CD4-positive, alpha-beta T cell treated with Interleukin-17A for 4 hours (primary cell): ENCODE measurements at places on chromosomes 7 and 10.

- DNase-seq: no peak
Observed at GRCh38 chr7:111730476-111731300, 168.4 kb upstream of the IMMP2L start.

DNA sequence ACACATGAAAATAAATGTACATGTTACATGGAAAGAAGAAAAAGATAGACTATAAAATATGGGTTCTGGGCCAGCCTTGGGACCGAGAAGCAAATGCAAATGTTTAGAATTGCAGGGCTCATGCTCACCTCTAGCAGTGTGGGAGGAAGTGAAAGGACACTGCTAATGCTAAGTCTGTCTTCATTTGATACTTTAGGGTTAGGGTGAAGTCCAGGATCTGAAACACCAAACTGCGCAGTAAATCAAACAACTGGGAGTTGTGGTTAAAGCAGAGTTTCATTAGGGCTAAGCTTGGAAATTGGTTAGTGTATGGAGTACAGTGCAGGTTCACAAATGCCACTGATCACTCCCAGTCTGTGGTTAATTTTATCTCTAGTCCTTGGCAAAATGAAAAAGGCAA is 73.2 kb upstream of the PDK4 start:
- no peak for DNase-seq

- DNase-seq: no peak
Observed at GRCh38 chr10:117370205-117370604, 5.0 kb downstream of the PDZD8 start.

GRCh38 chr10:59847326-59847725 is 59.0 kb downstream of the CCDC6 start:
- DNase-seq: no peak

GRCh38 chr7:135508883-135509588 is 866 bp downstream of the CNOT4 start:
- peak; percentile 21 for DNase-seq

DNA sequence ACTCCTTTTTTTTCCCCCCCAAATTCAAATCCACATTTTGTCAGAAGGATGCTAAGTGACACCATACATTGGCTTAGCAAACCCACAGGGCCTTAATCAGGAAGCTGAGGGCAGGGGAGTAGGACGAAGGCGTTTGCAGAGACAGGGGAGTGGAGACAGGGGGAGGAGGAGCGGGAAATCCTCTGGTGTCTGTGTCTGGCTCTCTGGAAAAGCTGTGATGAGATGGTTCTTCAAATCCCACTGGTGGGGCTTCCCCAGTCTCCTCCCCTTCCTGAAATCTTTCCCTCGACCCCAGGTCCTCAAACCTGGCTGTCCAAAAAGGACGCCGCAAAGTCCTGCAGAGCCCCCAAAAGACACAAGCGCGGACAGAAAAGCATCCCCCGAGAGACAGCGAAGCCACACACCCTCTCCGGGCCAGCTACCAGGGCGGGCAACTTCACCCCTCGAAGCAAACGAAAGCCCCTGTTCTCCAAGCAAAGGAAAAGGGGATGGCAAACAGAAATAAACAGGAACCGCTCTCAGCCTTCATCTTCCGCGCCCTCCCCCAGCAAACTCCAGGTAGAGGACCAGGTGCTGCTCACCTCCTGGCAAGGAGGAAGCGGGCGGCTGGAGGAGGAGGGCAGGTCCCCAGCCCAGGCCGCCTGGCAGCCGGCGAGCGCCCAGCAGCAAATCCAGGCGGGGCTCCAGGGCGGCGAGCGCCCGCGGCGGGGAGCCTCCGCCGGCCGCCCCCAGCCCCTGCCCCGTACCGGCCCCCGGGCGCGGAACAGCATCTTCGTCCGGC is 520 bp downstream of the ELAPOR2 start:
- peak; percentile 49 for DNase-seq

DNA sequence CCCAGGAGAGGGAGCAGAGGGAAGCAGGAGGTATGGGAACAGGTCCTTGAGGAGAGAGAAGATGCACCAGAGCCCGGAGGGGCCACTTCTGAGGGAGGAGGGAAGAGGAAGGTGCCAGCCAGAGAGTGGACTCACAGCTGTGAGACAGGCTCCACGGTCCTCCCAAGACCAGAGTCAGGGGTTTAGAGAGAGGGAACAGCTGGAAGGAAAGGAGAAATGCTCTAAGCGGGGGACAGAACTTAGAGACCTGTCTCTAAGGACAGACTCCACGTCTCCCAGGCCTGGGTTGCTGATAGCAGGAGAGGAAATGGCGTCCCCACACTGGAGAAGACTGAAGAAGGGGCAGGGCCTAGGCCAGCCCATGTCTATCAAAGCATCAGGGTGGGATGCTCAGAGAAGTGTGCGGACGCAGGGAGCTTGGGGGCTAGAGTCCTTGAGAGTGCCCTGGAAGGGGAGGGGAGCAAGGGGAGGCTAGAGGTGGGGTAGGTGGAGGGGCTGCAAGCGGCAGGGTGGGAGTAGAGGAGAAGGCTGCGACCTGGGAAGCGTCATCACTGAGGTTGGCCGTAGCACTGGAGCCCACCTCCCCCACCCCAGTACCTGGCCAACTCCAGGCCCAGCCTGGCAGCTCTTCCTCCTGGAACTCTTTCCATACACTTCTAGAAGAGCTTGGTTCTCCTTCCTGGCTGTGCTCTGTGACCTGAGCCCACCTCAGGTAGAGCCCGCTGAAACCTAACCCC is 25.6 kb upstream of the GRID1 start:
- no peak for DNase-seq

- peak; percentile 14 for DNase-seq
Observed at GRCh38 chr10:113958631-113959382, 84.9 kb upstream of the ADRB1 start.

DNA sequence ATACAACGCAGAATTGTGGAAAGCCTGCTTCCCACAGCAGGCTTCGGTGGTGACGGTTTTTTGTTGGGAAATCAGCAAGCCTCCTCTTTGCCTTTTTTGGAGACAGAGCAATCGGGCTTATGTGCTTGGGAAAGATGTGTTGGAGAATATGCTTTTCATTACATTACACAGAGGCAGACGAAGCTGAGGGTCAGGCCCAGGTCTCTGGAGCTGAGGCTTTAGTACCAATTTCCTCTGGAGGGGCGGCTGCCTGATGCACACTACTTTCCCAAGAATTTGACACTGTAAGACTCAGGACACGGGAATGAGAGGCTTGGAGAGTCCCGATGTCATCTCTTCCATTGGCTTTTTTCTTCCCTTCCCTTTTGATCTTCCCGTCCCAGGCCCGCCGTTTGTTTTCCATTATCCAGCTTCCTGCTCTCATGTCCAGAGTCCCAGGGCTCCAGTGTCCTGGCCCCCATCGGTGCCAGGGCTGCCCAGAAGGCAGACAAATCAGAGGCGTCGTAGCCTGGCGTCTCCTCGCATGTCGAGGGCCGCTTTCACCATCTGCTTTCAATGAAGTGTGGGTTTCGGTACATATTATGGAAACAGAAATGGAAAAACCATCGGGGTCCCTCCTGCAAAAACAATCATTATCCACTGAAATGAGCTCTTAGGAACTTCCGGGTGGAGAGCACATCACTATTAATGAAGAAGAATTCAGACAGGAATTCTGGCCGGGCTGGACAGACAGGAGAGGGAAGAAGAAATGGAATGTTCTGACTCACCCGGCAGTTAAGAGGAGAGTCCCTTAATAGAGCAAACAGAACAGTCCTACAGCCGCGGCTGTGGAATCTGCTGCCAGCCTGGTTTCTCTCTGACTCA is 123.0 kb upstream of the JCAD start:
- no peak for DNase-seq

- DNase-seq: no peak
Observed at GRCh38 chr7:70793821-70794220, 338.1 kb upstream of the GALNT17 start.

GRCh38 chr7:130667593-130668257 is 823 bp downstream of the COPG2 start:
- DNase-seq: no peak

DNA sequence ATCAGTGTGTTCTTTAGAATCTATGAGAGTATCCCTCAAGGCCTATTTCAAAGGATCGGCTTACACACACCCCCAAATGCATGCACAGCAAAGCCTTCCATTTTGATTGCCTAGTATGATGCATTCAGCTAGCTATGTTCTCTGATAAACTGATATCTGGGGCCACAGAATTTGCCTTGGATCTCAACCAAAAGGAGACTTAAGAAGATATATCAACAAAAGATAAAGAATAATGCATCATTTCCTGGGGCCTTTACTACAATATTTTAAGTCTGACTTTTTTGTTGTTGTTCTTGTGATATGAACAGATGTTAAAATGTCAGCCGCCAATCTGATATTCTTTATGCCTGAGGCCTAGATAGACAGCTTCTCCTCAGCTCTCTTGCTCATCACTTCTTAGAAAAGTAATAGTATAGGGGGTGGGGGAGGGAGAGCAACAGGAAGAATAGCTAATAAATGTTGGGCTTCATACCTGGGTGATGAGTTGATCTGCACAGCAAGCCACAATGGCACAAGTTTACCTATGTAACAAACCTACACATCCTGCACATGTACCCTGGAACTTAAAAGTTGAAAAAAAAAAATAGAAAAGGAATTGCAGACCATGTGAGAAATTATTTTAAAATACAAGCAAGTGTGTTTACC is 792.9 kb upstream of the GHITM start:
- DNase-seq: no peak

- no peak for DNase-seq
Observed at GRCh38 chr10:112215342-112215774, 31.8 kb upstream of the GPAM start.

- no peak for DNase-seq
Observed at GRCh38 chr10:77977934-77978333, 51.4 kb upstream of the DLG5 start.

DNA sequence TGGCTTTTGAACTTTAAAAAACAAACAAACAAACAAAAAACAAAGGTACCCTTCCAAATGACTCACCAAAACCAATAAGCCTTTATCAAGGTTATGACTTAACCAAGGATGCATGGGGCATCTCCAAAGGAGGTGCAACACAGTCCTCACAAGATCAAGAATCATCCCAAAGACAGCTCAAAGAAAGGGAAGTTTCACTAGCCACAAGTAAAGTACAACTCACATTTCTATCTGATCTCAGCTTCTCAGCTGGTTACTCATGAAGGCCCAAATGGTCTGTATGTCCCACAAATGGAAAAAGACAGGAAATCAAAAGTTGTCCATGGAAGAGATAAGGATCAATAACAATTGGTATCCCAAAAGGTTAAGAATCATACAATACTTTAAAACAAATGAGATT is 6.0 kb upstream of the MKLN1 start:
- DNase-seq: no peak

DNA sequence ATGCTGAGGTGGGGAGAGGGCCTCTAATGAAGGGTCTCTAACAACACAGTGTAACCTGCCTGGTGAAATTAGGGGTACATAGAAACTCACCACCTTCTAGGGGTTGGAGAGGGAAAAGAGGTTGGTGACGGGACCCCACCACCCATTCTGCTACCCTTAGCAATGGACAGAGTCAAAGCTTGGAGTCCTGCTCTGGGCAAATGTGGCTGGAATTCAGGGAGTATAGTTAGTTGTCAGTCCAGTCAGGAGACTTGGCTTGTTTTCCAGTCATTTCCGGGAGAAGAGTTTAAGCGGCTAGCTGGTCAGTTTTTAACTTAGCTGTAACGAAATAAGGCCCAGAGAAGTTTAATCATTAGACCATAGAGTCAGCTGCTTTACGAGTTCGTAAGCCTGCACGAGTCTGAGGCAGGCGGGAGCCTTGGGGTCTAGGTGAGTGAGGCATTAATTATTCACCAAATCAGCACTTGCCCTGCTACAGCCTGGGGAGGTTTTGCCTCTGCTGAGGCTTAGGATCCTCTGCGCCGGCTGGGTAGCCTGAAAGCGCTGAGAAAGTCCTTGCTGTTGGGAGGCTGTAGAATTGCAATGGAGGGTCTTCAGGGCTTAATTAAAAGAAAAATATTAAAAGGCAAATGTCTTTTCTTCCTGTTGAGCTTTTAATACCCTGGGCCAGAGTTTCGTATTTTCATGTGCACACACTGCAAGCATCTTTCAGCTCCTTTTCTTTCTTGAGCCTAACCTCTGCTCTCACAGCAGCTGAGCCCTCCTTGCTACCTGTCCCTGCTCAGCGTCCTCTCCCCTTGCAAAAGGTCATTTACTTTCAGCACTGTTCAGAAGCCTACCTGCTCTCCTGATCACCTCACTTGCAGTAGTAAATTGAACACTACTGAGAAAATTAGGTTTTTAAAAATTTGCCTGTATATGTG is 1.5 kb upstream of the LAMB1 start:
- DNase-seq: no peak

- DNase-seq: no peak
Observed at GRCh38 chr10:43610636-43611035, 4.4 kb downstream of the ZNF485 start.

GRCh38 chr10:97010695-97011206 is 175.0 kb downstream of the SLIT1 start:
- no peak for DNase-seq

- no peak for DNase-seq
Observed at GRCh38 chr10:82420001-82420400, 545.0 kb downstream of the NRG3 start.

- no peak for DNase-seq
Observed at GRCh38 chr10:70053218-70053840, 683 bp downstream of the MACROH2A2 start.

- DNase-seq: no peak
Observed at GRCh38 chr7:33076737-33077136, 14.2 kb upstream of the NT5C3A start.

DNA sequence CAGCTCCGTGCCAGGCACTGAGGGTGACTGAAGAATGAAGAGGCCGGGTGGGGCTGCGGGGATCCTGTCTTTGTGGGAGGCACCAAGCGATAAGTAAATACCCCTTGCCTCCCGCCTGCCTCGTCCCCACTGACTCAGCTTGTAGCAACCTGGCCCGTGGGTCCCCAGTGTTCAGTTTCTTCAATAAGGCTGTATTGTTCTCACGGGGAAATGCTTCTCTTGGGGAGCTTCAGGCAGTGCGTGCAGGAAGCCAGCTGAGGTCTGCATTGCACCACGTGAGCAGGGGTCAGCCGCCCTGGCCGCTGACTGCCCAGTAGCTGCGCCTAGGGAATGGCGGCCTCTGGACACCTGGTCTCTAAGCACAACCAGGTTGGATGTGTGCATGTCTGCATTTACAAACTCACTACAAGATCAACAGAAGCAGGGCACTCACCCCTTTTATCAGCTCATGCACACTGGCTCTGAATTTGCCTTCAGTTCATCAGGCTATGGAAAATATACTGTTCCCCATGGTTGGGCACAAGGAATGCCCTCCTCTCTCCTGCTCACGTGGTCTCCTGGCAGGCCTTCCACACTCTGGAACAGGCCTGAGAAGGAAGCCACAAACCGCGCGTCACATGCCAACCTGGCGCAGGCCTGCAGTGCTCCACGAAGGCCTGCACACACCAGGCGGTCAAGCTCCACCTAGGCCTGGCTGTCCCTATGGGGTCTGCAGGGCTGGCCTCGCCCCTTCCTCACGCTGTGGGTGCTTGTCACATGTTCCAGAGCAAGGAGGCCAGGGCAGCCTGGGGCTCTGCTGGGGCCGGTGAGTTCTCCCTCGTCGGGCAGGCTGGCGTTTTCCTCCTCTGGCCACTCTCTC is 135.7 kb upstream of the RNF32 start:
- DNase-seq: no peak

- no peak for DNase-seq
Observed at GRCh38 chr7:88452646-88453045, 146.0 kb upstream of the STEAP4 start.

DNA sequence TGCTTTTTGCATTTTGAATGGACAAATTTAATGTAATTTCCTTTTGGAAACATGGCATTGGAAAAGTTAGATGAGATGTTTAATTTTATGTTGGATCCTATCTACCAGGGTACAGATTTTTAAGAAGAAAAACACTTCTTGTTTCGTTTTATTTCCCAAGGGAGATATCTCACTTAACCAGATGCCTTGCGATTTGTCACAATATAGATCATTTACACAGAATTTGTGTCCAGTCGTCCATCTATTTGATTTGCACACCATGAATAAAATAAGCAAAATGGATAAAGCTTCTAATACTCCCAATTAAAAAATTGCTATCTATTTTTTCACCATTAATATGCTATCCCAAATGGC is 25.7 kb downstream of the HDAC9 start:
- no peak for DNase-seq
